ENCODE measurements at places on chromosomes 6 and 20.

- DNase-seq: peak; percentile 95
Measured at GRCh38 chr6:129340983-129341382, 369.0 kb downstream of the ARHGAP18 start.

DNA sequence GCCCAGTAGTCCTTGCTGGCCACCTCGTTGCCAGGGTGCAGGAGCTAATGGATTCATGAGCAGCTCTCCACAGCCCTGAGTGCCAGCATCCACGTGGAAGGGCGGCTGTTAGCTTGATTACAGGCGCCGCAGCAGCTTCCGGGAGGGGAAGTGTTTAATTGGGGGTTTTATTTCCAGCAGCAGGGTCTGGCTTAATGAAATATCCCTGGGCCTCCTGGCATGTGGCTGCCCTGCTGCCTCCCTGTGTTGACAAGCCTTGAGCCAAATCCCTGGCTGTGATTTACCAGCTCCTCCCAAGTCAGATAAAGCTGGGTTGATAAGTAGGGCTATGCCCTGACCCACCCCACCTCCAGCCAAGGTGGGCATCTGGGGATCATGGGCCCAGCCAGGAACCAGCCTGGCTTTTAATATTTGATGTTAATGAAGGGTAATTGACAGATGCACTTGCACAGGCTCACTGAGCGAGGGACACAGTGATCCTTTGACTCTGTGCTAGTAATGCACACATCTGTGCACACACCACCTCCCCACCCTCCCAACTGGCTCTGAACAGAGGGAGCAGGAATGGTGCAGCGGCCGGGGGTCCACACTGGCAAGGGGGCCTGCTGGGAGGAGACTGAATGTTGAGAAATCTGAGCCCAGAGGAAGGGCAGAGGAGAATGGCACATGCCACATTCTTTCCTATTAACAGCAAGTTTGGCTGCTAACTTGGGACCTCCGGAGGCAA is 13.6 kb downstream of the GLP1R start:
- DNase-seq: no peak

- DNase-seq: peak; percentile 41
Measured at GRCh38 chr6:134331256-134331655, 13.3 kb upstream of the SGK1 start.

GRCh38 chr6:111823831-111824607 is 49.2 kb downstream of the FYN start:
- DNase-seq: peak; percentile 77

DNA sequence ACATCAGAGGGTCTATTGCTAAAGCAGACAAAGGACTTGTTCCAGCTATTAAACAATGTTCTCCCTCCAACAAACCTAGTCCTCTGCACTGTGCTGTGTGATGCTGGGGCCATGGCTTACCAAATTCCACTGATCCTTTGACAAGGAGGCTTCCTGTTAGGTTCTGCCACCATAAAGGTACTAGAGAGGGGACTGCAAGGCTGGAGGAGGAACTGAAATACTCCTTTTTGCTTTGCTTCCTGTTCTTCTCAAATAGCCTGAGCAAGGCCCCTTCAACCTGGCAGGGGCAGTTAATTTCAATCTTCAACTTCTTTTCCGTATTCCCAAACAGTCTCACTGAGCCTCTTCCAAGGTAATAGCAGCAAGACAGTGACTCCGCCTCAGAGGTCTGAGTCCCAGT is 286.4 kb upstream of the IRAK1BP1 start:
- DNase-seq: no peak

DNA sequence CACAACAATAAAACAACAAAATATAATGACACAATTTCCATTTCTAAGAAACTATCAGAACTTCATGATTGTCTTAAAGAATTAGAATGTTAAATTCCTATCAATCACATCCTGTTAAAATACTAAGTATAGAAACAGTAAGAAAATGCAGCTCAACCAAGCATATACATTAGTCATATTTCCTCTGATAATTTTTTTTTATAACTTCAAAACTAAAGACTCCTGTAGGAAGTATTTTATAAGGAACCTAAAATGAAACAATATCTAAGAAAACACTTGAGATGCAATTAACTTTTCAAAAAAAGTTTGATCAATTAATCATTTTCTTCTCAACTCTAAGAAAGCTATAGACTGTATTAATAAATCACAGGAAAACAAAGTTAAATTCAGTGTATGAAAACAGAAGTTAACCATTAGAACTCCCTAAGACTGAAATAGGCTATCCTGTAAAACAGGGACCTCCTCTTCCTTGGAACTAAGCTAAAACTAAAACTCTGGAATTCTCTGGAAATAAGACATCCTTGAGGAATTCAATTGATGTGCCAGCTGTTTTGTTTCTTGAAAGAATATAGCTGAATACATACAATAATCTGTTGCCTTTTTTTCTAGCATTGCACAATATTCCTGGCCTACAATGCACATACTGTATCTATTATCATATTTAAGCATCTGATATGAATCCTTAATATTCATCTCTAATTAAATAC is 19.8 kb downstream of the FKBP5 start:
- peak; percentile 36 for DNase-seq

- DNase-seq: peak; percentile 45
Measured at GRCh38 chr20:38023181-38024001, 9.9 kb downstream of the TTI1 start.

- DNase-seq: no peak
Measured at GRCh38 chr6:150254770-150255169, 111.9 kb downstream of the PPP1R14C start.

- DNase-seq: peak; percentile 88
Measured at GRCh38 chr20:49866051-49866450, 49.3 kb downstream of the SPATA2 start.

DNA sequence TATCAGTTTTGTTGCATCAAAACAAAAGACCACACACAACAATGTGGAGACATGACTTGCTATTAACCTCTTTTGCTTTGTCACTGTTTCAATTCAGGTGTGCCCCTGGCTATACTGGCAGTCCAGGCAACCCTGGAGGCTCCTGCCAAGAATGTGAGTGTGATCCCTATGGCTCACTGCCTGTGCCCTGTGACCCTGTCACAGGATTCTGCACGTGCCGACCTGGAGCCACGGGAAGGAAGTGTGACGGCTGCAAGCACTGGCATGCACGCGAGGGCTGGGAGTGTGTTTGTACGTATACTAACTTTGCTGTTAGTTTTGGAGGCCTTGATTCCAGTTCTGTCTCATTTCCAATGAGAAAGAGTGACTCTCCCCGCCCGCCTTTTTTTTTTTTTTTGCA is 356.9 kb downstream of the ARHGAP18 start:
- no peak for DNase-seq

- DNase-seq: peak; percentile 10
Measured at GRCh38 chr20:59866338-59866737, 67.1 kb downstream of the SYCP2 start.

DNA sequence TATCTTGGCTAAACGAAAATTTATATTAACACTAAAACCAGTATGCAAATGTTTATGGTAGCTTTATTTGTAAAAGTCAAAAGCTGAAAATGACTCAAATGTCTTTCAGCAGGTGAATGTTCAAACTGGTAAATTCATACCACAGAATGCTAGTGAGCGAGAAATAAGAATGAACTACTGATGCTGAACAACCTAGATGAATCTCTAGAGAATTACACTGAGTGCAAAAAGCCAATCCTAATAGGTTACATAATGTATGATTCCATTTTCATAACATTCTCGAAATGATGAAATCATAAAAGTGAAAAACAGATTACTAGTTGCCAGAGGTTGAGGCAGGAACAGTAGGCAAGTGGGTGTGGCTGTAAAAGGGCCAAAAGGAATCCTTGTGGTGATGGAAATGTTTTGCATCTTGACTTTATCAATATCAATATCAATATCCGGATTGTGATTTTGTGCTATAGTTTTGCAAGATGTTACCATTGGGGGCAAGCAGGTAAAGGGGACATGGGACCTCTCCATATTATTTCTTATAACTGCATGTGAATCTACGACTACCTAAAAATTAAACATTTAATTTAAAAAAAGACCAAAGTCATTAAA is 26.1 kb downstream of the ZNF311 start:
- no peak for DNase-seq

- peak; percentile 64 for DNase-seq
Measured at GRCh38 chr20:37969949-37970855, 63.1 kb downstream of the TTI1 start.

DNA sequence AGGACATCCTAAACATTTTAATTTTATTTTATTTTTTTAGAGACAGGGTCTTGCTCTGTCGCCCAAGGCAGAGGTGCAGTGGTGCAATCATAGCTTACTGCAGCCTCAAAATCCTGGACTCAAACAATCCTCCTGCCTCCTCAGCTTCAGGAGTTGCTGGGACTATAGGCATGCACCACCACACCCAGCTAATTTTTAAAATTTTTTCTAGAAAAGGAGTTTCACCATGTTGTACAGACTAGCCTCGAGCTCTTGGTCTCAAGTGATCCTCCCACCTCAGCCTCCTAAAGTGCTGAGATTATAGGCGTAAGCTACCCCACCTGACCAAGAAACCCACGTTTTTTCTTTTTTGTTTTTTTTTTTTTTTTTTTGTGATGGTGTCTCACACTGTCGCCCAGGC is 33.3 kb downstream of the BAK1 start:
- DNase-seq: no peak

- DNase-seq: peak; percentile 97
Measured at GRCh38 chr20:1469925-1470571, 3.4 kb upstream of the NSFL1C start.

DNA sequence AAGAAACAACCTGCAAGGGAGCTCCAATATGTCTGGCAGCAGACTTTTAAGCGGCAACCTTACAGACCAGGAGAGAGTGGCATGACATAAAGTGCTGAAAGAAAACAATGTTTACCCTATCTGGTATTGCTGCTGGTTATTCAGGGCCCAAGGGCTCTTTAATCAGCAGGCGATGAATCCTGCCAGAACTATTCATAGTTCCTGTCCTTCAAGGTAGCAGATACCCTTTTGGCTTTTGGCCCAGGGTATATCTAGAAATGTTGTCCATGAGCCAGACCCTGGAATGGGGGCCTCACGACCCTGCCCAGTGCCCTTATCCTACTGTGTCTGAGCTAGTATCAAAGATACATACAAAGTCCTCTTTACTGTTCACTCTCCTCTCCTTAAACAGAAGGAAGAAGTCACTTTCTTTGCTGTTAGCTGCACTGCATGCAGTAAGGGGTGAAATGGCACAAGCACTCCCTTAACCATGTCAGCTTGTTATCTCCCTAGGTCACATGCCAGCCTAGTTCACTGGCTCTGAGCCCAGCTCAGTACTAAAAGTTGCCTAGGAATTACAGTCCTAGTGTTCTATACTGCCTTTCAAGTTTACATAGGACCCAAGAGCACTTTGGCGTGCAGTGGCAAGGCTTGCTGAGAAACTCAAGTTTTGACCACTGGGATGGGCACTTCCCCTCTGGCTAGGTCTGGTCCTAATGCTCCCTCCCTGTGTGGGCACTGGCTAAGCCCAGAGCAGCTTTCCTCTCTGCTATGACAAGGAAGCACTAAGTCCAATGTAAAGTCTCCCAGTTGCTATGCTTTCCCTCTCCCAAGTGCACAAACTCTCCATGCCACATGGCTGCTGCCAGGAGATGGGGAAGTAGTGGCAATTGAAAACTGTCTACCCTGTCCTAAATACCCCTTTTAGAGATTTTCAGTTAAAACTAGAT is 122.0 kb downstream of the HTR1B start:
- DNase-seq: no peak

- no peak for DNase-seq
Measured at GRCh38 chr6:80215063-80215462, 108.6 kb downstream of the BCKDHB start.

DNA sequence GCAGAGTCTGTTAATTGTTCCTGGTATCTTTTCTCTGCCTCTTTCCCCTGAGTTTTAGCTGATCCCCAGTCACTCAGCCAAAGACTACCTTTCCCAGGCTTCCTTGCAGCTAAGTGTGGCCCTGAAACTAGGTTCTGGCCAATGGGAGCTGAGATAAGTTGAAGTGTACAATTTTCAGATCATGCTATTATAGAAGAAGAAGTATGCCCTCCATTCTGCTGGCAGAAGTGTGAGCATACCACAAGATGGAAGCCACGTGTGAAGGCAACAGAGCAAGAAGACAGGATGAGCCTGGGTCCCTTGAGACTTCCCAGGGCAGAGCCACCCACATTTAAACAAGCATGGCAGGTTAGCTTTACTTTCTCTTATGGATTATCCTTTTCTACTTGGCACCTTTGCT is 273.2 kb downstream of the HIVEP2 start:
- DNase-seq: no peak

- peak; percentile 32 for DNase-seq
Measured at GRCh38 chr6:9481292-9482029, 933.4 kb downstream of the TFAP2A start.

DNA sequence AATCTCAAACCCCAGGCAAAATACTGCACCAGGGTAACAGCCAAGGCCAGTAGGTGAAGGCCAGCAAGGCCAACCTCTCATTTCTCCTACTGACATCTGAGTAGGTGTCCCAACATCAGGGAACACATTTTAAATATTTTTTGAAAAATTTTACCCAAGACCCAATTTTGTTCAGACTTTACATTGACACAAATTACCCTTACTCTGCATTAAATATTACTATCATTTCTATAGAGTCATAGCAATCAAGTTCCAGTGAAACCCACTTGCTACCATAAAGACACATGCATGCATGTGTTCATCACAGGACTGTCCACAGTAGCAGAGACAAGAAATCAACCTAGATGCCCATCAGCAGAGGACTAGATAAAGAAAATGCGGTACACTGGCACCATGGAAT is 99.9 kb downstream of the NRN1 start:
- no peak for DNase-seq

DNA sequence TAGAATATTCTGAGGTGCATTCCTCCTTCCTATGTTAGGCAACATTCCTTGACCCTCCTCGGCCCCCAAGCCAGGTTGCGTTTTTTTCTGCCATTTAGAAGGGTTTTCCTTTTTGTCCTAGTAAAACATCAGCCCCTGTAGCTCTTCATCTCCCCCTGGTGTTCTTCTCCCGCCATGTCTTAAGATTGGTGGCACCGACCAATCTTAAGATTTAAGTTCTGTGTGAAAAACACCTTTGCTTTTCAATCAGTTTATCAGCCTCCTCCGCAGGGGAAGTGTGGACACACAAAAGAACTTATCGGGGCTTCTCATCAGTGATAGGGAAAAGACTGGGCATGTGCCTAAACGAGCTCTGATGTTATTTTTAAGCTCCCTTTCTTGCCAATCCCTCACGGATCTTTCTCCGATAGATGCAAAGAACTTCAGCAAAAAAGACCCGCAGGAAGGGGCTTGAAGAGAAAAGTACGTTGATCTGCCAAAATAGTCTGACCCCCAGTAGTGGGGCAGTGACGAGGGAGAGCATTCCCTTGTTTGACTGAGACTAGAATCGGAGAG is 719 bp upstream of the EDN1 start:
- DNase-seq: peak; percentile 74

DNA sequence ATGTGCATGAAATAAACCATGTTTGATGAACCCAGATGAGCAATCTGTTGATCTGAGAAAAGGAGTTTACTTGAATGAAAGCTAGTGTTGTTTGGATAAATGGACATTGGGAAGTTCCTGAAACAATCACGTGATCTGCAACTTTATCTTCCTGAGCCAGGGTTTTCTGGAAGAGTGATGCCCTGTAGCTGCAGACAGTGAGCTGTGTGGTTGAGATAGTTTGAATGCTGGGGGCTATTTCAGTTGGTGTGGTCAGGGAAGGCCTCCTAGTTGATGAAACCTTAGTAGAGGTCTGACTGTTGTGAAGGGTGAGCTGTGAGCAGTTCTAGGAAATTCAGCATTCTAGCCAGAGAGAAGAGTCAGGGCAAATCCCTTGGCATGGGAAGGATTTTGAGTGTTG is 643.7 kb downstream of the UTRN start:
- no peak for DNase-seq
